ENCODE measurements at places on chromosomes 2 and 18. TPM values are rescaled to one million over a fixed set of nuclear protein-coding genes. Genes with fewer than 3 reads are reported as not detected.

The AGXT gene
- total RNA-seq = not detected

The TMEM178A gene
- total RNA-seq = 3.2 TPM

The NFATC1 gene
- total RNA-seq = 21.4 TPM

The TAF1B gene
- 22.9 TPM for total RNA-seq

The ELOA2 gene
- not detected for total RNA-seq

The DCC gene
- total RNA-seq = 4.5 TPM

Data from lower lobe of right lung (tissue), 2 donors.